ENCODE measurements at places on chromosomes 6 and 20. TPM values are rescaled to one million over a fixed set of nuclear protein-coding genes. Genes with fewer than 3 reads are reported as not detected.

DNA sequence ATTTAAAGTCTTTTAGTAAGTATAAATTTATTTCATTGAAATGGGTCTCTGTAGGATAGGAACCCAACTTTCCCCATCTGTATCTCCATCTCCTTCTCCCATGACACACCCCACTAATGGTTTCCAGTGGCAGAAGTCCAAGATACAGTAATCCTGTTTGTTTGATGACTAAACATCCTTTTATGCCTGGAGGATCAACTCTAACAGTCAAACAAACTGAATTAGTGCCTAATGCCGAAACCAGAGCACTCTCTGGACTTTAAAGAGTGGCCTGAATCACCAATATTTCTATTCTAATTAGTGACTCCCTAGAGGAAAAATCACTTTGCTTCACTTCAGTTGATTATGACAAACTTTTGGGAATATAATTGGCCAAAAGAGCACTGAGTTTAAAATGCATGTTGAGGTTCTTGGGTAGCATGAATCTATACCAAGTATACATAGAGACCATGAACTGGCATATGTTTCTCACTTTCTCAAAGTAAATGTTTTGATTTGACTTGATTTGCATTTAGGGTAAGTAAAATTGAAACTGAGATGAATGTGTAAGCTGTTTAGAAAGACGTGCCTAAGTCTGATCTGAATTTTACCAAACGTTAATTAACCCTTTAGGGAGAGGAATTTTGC is 776.4 kb upstream of the NRSN1 start:
- DNase-seq = peak; percentile 83

DNA sequence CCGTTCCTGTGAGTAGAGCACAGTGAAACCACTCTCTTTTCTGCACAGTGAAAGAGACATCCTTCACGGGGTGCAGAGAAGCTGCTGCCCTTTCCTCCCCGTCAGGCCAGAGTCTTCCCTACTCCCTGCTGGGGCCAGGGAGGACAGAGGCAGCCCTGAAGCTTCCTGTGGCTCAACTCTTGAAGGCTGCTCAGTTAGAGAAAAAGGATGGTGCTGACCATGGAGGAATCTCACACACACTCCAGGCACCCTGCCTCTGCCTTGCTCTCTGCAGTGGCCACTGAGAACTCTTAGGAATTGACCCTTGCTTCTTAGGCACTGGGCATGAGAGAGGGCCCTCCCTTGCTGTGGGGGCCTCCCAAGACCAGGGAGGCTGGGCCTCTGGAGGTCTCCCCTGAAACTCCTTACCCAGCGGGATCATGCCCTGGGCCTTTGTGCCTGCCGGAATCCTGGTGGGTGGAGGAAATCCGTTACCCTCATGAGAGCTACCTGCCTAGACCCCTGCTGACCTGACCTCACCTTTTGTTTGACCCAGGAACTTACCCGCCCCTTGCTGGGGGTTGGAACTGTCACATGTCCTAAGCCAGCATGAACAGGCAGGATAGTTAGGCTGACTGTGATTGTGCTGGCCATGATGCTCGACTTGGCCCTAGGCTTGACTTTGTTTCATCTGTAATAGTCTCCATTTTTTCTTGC is 65.0 kb upstream of the CD93 start:
- no peak for DNase-seq

DNA sequence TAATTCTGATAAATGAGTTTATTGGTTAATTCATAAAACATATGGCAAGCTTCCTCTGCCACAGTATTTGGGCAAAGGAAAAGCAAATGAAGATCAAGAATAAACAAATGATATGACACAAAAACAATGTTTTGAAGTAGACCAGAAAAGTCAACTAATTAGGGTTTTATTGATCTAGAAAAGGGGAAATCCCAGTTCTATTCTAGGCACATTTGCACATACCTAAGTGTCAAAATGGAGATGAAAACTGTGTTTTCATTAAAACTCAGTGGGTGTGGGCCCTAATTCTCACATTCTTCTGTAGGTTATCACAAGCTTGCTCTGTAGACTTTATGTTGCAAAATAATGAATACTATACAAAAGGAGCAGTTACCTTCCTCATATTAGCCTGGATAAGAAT is 69.0 kb upstream of the TENT5A start:
- DNase-seq = no peak

- DNase-seq = no peak
These were observed 313.2 kb downstream of the HIVEP2 start for GRCh38 chr6:142631517-142632385.

DNA sequence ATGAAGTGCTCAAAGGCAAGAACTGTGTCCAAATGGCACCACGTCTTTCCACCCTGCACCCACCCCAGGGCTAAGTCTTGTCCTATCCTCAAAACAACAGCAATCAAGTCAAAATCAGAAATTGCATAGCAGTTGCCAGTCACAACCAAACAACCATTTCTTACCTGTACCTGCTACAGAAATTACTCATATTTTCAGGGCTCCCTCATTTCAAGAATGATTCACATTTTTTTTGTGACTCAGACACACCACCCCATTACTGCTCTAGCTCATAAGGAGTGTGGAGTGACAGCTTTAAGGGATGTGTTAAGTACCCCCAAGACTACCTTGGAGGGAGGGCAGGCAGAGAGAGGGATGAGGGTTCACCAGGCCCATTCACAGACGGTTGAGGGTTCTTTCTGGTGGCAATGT is 111.7 kb downstream of the TRERF1 start:
- DNase-seq = peak; percentile 48

- DNase-seq = no peak
These were observed 1.5 kb upstream of the GOPC start for GRCh38 chr6:117603821-117604220.

GRCh38 chr20:14817101-14817500 is 479.7 kb upstream of the FLRT3 start:
- DNase-seq = no peak

DNA sequence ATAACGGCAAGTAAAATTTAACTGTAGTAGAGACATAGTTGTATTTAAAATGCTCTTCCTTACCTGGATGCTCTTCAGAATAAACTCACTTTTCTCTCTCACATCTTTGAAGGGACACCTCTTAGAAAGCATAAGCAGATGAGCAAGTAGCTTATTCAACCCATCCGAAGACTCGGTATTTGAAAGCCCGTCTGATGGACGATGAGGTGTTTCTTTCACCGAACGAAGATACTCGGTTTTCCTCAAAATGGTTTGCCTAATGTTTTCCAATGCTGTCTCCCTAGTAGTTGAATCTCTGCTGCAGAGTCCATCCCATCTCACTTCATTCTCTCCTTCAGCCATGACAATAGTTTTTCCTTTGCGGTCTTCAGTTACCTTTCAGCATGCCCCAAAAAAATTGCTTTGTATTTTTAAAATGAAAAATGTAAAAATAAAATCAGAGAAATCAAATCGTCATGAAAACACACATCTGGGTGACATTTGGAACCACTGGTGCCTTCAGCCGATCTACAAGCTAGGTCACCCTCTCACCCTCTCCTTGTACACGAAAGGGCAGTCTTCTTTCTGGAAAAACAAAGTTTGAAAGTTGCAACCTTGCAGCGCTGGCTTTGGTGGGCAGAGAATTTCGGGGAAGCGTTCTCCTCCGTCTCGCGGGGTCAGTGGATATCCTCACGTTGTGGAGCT is 772 bp downstream of the SESN1 start:
- no peak for DNase-seq

- no peak for DNase-seq
These were observed 202.1 kb upstream of the PRDM1 start for GRCh38 chr6:105884011-105884410.

DNA sequence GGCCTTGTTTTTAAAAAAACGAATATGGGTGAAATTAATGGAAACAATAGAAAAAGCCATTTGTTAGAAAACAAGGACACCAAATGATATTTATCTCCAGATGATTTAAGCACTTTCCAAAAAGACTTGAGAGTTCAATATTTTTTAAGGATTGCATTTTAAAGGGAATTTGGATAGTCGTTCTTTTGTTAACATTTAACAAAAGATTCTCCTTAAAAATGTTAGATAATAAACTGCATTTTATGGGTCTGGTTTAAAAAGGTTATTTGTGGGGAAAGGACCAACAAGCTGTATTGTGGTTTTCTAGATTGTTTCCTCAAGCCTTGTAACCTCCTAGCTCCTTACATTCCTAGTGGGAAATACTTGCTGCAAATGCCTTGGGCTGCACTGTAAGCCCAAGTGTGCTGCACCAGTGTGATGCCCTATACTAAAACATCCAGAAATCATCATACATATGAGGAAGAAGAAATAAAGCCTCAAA is 1.5 kb upstream of the PHIP start:
- no peak for DNase-seq

DNA sequence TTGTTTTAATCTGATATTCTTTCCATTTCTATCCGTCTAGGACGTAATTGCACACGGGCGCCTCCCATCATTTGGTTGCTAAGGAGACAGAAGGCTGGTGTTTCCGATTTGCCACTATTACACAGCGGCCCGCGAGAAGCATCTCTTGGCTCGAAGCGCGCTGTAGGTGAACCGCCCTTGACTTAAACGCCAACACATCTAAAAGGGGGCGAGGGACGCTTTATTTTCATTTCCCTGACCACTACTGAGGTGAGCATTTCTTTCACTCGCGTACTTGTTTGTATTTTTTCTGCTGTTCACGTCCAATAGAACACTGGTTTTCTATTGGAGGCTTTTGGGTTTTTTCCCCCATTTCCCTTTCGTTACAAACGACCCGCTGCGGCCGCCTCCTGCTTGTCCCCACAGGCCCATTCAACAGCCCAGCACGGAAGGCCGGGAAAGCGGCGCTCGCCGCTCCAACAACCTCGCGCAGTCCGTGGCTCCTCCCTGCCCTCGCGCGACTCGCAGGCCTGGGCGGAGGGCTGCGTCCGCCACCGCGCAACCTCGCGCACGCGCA is 505 bp upstream of the WRNIP1 start:
- peak; percentile 60 for DNase-seq

DNA sequence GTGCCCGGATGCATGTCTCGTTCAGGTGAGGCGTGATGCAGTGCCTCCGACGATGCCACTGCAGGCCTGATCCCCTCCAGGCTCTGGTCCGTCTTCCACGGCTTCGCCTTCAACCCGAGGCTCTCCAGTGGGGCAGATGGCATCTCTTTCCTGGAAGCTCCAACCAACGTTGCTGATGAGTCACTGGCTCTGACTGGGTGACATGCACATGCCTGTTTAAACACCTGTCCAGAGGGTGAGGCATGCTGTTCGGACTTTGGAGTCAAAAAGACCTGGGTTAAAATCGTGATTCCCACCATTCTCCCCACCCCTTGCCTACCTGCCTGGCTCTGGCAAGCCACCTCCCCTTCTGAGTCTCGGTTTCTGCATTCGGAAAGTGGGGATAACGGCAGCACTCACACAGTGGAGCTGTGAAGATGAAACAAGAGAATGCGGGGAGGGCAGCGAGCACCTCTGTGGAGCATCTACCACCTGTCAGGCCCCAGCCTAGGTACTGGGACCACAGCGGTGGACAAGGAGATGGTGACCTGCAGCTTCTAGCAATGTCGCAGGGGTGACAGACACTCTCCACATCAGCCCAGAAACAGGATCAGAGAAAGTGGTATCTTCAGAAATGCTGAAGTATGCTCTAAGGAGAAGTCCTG is 8.5 kb upstream of the EDN3 start:
- DNase-seq = no peak

DNA sequence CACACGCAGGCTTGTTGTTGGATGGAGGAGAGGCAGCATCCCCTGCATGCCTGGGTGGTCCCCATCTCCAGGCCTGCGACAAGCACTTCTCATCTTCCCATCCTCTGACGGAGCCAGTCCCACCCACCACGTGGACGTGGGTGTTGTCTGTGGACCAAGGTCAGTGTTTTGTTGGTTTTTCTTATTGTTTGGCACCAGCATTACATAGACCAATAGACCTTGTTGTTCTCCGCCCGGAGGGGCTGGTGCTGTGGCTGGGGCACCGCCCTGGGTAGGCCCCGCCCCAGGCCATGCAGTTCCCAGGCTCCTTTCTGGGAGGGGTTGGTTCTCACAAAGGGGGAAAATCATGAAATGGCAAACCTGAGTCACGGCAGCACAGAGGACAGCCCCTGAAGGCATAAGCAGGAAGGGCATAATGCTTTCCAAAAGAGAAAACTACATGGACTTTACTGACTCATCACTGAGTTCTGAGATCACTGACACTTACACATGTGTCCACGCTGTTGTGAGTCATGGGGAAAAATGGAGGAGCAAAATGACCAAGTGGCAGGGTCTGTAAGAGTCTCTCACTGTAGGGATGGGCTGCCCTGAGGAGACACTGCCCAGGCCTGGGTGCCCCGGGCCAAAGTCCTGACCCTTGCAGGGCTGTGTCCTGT is 90.8 kb downstream of the THBS2 start:
- DNase-seq = peak; percentile 97

DNA sequence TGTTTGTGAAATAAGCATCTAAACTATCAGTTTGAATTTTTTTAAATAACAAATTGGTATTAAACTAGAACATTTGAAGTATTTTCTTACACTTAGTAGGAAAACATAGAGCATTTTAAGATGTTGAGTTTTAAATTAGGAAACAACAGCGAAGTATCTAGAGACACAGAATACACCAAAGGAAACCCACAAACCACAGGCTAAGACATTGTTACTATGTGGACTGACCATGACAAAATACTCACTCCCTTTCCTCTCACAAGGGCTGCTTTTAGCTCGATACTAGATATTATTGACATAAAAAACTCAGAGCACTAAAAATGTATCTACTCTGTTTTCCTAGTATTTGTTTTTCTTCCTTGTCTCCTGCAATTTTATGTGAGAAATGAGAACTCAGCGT is 266.0 kb upstream of the CITED2 start:
- no peak for DNase-seq

DNA sequence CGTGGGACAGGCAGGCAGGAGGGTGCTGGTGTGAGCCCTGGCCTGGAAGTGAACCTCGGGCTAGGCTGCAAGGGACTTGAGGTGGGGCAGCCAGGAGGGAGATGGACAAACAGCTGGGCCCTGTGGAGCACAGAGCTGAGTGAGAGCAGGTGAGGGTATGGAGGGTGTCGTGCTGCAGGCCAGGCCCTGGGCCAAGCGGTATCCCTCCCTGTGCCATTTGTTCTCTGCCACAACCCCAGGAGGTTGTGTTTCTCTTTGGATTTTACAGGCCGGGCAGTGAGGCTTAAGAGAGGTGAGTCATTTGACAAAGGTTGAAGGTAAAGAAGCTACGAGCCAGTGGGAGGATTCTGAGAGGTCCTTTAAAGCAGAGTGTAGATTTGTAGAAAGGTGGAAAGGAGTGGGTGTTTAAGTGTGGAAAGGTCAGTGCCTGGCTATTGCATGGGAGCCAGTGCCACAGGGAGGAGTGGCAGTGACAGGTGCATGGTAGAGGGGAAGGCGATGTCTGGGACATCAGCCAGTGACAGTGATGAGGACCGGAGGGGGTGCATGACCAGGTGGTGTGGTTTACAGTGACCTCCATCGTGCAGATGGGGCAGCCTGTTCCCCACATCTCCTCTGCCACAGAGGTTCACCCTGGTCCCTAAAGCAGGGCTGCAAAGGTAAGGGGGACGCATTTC is 39.8 kb downstream of the GMPR start:
- no peak for DNase-seq

GRCh38 chr20:13862245-13862644 is 77.4 kb downstream of the NDUFAF5 start:
- no peak for DNase-seq

The ADAM33 gene
- total RNA-seq = not detected

The SGK2 gene
- total RNA-seq = not detected

The CSNK2B gene
- 272 TPM for total RNA-seq

The C6orf89 gene
- 49.3 TPM for total RNA-seq

The PDE10A gene
- total RNA-seq = 4.4 TPM

The GPLD1 gene
- total RNA-seq = 0.13 TPM

The CCDC170 gene
- not detected for total RNA-seq
